NCI-H2081 treated with DMSO at 0.1 percent for 48 hours (cell line): ENCODE measurements at places on chromosomes 7 and 10.

- no peak for DNase-seq
These were observed 37.5 kb downstream of the AKR1C8 start for GRCh38 chr10:5147255-5147980.

GRCh38 chr10:111354859-111355258 lies 278.0 kb downstream of the ADRA2A start:
- no peak for DNase-seq

DNA sequence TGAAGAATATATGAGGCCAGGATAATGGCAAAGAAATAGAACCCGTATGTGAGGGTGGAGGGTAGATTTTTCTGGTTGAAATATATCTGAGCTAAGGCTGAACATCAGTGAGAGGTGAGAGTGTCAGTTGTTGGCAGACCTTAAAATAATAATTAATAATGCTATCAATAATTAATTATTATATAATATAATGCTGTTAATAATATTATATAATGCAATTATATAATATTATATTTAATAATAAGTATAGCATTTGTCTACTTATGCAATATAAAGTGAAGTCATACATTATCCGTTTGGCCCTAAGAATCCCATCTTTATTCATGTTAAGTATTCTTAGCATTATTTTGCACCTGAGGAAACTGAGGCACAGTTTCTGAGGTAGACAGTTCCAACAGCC lies 269.9 kb upstream of the FZD8 start:
- DNase-seq = no peak

DNA sequence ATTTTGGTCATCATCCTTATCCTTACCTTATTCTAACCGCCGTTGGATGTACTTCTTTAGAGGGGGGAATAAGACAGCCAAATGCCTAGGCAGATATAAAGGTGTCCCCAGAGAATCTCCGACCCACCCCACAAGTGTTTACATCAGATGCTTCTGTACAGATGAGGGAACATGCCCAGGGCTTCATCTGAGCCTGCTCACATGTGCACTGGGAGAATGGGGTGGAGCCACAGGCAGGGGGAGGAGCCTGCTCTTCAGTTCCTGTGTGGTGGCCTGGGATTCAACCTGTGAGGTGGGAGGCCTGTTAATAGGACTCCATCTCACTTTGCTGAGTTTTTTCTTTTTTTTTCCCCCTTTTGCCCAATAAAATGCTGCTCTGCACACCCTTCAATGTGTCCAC lies 27.6 kb upstream of the OPTN start:
- no peak for DNase-seq

- DNase-seq = no peak
These were observed 61.5 kb downstream of the RAMP3 start for GRCh38 chr7:45219130-45219529.

DNA sequence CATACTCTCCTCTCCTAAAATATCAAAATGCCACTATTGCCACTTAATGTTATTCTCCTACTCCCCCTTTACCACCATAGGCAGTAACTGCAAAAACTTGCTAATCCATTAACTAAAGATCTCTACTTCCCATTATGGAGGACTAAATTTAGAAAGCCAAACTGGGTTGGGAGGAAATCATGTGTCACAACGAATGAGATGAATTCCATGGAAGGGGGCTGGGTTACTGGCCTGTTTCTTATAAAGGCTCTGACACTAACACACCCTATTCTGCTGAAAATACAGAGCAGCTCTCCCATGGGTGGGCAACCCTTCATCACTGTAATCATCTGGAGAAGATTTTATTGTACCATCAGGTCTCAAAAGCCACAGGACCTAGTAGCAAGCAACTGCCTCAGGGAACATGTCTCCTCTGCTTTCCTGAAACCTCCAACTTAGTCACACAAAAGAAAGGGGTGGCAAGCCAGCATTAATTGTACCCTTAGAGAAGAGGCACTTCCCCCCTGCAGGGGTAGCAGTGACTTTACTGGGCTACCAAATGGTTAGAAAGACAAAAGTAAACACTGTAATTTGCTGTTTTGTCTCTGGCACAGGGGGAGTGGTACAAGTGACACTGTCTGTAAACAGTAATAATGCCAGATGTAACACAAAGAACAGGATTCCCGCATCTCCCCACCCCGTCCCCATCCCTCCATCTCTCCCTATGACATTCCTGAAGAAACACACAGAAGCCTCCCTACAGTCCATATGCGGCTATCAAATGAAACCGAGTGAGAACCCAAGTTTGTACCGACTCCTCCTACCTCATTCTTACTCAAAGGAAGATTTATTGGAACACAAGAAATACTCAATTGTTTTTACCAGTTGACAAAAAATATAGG lies 81.6 kb downstream of the ARMH3 start:
- DNase-seq = peak; percentile 59

DNA sequence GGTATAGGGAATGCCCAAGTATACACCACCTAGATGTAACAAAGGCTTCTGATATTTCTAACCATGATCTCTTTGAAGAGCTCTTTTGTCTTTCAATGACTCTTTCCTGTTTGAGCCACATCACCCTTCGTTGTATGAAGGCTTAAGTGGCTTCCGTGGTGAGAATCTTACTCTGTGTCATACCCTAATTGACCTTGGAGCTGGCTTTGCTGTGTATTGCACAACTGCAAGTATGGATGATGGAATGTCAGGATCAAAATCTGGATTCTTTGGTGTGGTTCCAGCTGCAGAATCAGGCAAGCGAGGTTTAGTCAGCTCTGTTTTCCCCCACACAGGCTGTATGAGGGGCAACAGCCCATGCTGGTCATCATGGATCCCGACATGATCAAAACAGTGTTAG lies 16.0 kb downstream of the CYP3A43 start:
- DNase-seq = no peak

DNA sequence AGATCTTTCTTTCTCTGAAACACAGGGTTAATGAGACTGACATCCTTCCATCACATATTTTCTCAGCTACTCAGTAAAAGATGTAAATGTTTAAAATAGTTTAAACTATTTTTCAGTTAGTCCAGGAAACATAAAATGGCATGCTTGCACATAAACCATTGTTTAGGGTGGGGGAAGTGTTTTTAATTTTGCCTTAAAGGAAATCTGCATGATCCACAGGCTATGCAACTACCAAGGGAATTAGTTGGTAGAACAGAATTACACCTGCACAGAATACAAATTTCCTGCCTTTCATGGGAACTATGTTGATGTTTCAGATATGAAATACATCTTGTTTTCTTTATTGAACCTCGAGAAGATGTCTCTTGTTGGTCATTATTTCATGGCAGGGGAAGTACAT lies 10.6 kb downstream of the CAV1 start:
- DNase-seq = no peak

GRCh38 chr10:103871006-103871405 lies 15.6 kb upstream of the SH3PXD2A start:
- no peak for DNase-seq

GRCh38 chr7:43834463-43835251 lies 34.7 kb downstream of the MRPS24 start:
- DNase-seq = no peak

GRCh38 chr10:95475827-95476468 lies 85.2 kb downstream of the SORBS1 start:
- DNase-seq = no peak

- DNase-seq = peak; percentile 67
These were observed 1277.1 kb upstream of the AUTS2 start for GRCh38 chr7:68321076-68321639.

DNA sequence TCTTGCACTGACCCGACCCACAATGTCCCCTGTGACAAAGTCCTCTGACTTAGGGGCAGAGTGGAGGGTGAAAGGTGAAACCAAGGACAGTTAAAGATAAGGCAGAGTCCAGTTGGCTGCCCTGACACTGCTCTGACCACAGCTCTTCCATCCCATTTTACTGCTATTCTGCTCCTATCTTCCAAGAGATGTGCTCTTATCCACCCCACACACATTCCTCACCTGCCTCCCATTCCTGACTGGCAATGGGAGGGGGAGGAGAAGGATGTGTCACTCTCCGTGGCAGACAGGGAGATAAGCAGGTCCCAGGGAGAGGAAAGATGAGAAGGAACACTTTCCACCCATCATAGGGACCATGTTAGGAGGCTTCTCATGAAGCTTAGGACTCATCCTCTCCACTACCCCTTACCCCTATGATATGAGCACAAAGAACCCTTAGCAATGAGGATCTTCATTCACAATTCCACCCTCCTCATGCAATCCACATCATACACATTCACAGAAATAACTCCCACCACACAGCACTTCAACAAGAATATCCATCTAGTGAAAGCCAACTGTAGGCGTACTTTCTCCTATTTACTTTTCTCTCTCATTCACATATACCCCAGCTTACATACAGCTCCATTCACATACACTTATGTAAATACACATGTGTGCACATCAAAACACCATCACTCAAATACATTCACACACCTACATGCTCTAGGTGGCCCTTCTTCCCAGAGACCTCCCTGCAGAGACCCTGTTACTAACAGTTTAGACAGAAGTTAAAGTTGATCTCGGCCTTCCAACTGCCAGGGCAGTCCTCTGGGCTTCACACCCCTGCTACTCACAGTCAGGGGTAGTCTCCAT lies 6.6 kb downstream of the SYNPO2L start:
- no peak for DNase-seq

DNA sequence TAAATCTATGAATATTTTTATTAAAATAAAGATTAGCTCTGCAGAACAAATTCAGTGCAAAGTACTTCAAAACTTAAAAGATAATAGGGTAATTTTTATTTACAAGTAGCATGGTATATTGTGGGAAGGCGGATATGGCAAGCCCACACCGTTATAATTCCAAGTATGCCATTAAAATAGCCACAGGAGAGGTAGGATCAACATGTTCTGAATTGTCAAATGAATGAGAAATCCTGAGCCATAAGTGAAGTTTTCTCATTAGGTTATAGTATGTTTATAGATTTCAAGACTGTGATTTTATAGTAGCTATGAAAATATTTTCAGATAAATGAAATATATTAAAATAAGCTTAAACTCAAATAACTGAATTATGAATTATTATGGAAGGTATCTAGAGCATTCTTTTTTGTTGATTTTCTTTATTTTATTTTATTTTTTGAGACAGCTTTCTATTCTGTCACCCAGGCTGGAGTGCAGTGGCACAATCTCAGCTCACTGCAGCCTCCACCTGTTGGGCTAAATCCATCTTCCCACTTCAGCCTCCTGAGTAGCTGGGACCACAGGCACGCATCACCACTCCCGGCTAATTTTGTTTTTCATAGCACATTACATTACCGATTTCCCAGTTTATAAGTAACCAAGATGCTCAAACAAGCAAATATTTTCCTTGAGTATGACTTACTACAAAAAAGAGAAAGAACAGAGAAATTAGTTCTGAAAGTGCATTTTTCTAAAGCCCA lies 956.6 kb downstream of the GATA3 start:
- no peak for DNase-seq
